ENCODE measurements at places on chromosomes 1 and 21.

DNA sequence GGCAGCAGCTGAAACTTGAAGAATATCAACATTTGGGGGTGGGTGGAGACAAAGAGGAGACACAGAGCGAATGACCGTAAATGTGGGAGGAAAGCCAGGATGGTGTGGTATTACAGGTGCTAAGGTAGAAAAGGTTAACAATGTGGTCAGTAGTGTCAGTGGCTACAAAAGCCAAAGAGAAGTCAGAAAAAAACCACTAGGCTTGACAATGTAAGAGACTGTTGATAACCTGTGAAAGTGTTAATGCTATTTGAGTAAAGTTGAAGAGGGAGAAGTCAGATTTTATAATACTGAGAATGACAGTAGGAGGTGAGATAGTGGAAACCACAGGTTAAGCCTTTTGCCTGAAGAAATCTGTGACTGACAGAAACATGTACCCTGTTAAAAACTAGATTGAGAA, 120.8 kb downstream of the CLEC20A start:
- no peak for DNase-seq

- no peak for DNase-seq
Measured at GRCh38 chr1:52588535-52588934, 13.6 kb upstream of the GPX7 start.

DNA sequence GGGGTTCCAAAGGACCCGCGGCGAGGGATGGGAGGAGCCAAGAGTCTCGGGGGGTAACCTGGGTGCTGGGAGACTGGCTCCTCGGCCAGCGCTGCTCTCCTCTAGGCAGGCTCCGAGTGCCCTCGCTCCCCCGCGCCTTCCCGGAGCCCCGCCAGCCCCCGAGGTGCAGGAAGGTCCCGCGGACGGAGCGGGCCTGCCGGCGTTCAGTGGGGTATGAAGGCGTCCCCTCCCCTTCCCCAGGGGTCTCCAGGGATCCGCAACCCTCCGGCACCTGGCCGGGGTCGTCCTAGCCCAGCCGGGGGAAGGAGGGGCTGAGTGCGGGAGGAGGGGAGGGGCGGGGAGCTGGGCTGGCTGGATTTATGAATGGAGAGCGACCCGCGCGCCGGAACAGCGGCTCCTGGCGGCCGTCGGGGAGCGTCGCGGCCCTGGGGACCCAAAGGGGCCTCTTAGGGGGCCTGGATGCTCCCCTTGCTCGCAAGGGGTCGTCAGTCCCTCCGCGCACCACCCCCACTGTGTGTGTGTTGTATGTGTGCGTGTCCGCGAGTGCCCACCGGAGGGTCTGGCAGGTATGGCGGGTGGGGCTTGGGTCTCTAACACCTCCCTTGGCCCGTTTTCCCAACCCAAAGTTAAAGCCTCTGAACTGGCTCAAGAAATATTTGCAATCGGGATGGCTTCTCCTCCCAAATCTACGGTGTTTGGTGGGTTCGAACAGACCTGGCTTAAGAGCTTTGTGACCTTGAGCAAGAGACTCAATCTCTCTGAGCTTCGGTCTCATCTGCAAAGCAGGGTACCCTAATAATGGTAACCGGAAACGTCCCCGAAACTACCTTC, 642 bp downstream of the HCRTR1 start:
- DNase-seq: no peak

GRCh38 chr1:21217812-21218596, 41.3 kb upstream of the EIF4G3 start:
- DNase-seq: no peak

DNA sequence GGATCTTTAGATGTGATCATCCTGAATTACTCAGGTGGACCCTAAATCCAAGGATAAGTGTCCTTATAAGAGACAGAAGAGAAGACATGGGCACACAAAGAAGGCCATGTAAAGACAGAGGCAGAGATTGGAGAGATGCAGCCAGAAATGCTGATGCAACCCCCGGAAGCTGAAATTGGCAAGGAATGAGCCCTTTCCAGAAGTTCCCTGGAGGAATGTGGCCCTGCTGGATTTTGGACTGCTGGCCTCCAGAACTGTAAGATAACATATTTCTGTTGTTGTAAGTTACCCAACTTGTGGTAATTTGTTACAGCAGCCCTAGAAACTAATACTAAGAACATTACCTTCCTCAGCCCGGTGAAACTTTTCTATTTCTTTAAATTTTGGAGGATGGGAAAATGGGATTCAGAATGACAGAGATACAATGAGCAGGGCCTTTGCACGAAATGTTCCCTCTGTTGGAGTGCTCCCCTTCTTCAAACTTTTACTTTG, 11.2 kb upstream of the PLPP3 start:
- DNase-seq: no peak

DNA sequence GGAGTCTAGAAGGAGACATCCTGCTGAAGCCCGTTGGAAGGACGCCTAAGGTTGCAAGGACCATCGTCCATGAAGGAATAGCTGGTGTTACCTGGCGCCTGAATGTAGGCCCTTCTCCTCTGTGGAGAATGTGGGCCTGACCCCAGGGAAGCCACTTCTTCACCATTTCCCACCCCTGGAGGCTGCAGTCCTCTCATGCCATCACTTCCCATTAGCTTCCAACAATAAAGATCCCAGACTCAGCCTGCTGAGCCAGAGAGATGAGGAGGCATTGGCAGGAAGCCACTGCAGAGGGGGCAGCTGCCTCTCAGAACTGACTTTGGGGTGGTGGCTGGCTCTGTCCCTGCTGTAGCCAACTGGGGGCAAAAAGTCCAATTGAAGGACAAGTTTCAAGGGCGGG, 21.3 kb upstream of the KCNE2 start:
- no peak for DNase-seq

All from stimulated activated CD8-positive, alpha-beta memory T cell treated with anti-CD3 and anti-CD28 coated beads, Interleukin-12 subunit alpha, Interleukin-12 subunit beta, amount 100 ng/mL, for 1 hour (primary cell).